ENCODE measurements at places on chromosomes 6 and 20.

DNA sequence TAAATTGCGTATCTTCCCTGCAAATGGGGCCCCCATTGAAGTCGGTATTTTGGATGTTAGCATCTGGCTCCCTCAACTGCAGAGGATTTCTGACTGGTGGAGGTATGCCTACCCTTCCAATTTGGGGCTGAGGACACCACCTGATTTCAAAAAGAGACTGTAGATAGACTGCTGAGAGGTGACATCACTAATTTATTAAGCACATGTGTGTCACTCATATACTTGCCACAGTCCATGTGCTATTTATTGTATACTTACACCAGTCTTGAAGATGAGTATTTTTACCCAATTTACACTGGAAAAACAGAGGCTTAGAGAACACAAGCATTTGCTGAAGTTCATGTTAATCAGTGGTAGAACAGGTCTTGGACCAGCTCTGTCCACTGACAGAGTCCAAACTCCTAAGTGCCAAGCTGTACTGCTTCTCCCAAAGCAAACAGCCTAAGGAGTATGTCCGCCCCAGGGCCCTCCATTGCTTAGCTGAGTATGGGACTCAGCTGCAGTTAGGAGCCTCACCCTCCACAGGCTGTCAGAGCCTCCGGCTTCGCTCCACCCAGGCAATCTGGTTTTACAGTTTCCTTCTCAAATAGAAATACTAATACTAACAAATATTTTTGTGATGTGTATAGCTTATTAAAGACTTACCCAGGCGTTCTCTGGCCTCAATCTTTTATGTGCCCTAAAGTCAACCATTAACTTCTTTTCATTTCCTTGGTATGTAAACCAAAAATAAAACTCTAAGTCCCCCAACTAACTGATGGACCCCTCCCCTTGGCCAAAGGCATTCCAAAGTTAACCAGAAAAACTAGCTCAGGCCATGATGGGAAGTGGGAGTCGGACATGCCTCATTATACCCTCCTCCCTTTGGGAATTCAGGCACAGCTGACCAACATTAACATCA is 17.5 kb downstream of the RIN2 start:
- no peak for DNase-seq

DNA sequence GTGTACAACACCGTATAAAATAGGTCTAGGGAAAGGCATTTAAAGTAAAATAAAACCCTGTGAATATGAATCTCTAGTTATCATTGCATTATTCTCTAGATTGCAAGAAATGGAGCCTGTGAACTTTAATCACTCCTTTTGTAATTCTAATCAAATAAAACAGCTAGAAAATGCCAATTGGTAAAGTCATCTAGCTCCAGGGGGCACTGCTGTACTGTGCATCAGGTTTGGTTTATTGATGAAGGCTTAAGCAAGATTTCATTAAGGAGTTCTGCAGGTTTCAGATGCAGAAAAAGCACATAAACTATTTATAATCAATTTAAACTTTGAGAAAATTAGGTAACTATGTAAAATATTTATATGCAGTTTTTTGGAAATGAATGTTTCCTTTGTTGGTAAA is 645.0 kb downstream of the PHF3 start:
- DNase-seq: no peak

DNA sequence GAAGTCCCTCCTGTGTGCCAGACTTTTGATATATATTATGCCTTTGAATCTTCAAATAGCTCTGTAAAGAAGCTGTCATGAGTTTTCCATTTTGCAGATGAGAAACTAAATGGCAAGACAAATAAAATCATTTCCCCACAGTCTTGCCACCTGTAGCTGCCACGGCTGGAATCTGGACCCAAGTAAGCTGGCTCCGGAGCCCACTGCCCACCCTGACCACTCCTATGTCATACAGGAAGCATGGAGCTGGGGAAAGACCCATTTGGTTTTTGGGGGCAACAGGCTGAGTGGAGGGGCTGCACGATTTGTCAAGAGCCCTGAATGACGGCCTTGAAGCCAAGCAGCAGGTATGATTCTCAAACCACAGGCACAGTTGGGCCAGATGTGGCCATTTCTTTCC is 10.0 kb upstream of the SIRPA start:
- DNase-seq: no peak

DNA sequence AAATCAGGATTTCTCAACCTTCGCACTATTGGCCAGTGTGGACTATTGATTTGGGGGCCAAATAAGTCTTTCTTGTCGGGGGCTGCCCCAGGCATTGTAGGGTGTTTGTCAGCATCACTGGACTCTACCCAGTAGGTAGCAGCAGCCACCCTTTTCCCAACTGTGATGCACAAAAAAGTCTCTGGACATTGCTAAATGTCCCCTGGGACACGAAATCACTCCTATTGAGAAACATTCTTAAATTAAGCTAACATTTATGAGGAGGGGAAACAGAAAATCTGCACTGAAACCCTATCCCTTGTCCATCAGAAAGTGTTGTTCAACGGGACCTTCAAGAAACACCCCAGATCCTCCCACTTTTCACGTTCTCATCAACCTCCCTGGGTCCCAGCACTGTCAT is 54.2 kb downstream of the NFATC2 start:
- DNase-seq: no peak

DNA sequence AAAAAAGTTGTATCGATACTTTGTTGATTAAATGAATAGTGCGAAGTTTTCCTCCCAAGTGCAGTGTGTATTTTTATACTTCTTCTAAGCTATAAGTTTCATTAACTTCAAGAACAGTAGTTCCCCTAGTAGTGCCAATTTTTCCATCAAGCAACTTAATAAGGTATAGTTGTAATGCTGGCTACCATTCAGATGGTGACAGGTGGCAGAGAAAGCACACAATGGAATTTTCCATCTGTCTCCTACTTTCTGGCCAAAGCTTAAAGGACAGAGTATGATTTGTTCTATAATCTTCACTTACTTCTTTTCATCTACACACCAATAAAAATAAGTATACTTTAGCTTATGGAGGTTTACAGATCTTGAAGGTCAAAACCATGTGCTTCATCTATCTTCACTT is 431.1 kb downstream of the NKAIN2 start:
- no peak for DNase-seq

DNA sequence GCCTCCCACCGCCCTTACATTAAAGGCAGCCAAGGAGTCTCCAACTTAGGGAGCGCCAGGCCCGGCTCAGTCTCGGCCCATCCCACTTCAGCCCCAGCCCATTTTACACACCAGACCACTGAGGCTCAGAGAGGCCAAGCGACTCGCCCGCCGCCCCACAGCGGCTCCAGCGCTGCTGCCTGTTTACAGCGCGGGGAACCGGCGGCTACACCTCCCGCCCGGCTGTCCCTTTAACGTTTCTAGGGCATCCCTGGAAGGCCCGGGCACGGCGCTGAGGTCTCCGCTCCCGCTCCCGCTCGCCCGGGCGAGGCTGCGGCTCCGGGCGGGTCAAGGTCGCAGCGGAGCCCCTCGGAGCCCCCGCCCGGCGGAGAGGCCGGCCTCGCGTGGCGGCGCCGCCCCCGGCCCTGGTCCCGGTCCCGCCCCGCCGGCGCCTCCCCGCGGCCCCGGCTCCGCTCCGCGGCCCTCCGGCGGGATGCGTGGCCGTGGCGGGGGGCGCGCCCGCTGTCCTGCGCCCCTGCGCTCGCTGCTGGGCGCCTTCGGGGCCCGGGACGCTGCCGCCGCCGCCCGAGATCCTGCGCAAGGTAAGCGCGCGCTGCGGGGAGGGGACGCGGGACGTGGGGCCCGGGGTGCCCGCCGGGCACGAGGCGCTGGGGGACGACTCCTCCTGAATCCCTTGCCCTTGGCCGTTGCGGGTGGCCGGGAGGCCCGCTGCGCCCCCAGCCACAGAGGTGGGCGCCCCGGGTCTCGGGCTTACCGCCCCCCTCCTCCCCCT is 27.1 kb upstream of the PHACTR3 start:
- DNase-seq: no peak
